CD8-positive, alpha-beta memory T cell (primary cell): ENCODE measurements at places on chromosomes 12 and 14. TPM values are rescaled to one million over a fixed set of nuclear protein-coding genes. Genes with fewer than 3 reads are reported as not detected.
A peak's percentile ranks its signal among the peaks of the same experiment; 100 is the strongest.

GRCh38 chr12:82841487-82841904, 154.8 kb downstream of the TMTC2 start:
- H3K36me3 ChIP-seq: no peaks in the 10 kb centered on the region
- no peaks in the 10 kb centered on the region for H3K27me3 ChIP-seq
- no peak for DNase-seq
- H3K4me3 ChIP-seq: no peak overlapping the region
- H3K4me1 ChIP-seq: no peaks in the 10 kb centered on the region

- no peak overlapping the region for H3K27ac ChIP-seq
- no peaks in the 10 kb centered on the region for H3K36me3 ChIP-seq
- no peak for DNase-seq
- no peaks in the 10 kb centered on the region for H3K27me3 ChIP-seq
- no peaks in the 10 kb centered on the region for H3K4me1 ChIP-seq
Observed at GRCh38 chr12:33265033-33265731, 174.4 kb downstream of the SYT10 start.

DNA sequence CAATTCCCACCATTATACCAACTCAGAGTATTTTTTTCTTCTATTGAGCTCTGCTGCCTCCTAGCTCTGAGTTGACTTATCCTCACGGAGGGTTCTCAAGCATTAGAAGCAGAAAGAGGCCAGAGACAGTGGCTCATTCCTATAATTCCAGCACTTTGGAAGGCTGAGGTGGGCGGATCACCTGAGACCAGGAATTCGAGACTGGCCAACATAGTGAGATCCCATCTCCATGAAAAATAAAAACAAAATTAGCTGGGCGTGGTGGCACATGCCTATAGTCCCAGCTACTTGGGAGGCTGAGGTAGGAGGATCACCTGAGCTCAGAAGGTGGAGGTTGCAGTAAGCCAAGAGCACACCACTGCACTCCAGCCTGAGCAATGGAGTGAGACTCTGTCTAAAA, 21.0 kb downstream of the HPD start:
- DNase-seq: no peak
- no peak overlapping the region for H3K27ac ChIP-seq
- no peaks in the 10 kb centered on the region for H3K27me3 ChIP-seq
- H3K4me1 ChIP-seq: peaks cover 8% of the 10 kb centered on the region
- H3K36me3 ChIP-seq: no peaks in the 10 kb centered on the region

DNA sequence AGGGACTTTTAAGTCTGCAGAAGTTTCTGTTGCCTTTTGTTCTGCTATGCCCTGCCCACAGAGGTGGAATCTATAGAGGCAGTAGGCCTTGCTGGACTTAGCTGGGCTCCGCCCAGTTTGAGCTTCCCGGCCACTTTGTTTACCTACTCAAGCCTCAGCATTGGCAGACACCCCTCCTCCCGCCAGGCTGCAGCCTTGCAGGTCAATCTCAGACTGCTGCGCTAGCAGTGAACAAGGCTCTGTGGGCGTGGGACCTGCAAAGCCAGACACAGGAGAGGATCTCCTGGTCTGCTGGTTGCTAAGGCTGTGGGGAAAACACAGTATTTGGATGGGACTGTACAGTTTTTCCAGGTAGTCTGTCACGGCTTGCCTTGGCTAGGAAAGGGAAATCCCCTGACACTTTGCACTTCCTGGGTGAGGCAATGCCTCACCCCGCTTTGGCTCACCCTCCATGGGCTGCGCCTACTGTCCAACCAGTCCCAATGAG, 43.7 kb downstream of the CCDC59 start:
- H3K36me3 ChIP-seq: no peaks in the 10 kb centered on the region
- no peak overlapping the region for H3K4me3 ChIP-seq
- no peaks in the 10 kb centered on the region for H3K27me3 ChIP-seq
- no peak for DNase-seq

GRCh38 chr14:105665247-105665950, 139.0 kb downstream of the TMEM121 start:
- H3K27ac ChIP-seq: no peak overlapping the region
- DNase-seq: no peak
- no peaks in the 10 kb centered on the region for H3K36me3 ChIP-seq
- no peaks in the 10 kb centered on the region for H3K27me3 ChIP-seq
- H3K4me1 ChIP-seq: no peaks in the 10 kb centered on the region
- no peak overlapping the region for H3K4me3 ChIP-seq

DNA sequence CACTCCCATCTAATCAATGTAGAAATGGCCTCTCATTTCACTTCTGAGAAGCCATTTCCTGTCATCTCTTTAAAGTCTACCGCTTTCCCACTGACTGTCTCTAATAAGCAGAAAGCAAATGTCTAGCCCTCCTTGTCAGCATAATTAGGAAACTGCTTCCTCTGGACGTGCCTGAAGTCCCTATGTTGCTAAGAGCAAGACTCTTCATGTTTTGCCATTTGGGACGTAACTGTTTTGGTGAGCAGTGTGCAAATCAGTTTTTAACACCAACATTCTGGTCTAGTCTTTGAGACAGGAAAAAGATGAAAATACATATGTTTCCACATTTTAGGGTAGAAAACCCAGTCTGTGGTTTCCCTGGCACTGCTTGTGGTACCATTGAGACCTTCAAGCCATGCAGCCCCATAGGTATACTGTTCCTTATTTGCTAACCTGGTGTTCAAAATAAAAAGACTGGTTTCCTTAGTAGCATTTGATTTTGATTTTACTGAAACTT, 22.2 kb downstream of the IFNG start:
- peaks cover 21% of the 10 kb centered on the region for H3K4me1 ChIP-seq
- DNase-seq: no peak
- H3K4me3 ChIP-seq: peak overlapping the region; percentile 6

GRCh38 chr14:60655119-60655897, 6.0 kb upstream of the SIX1 start:
- peaks cover 30% of the 10 kb centered on the region for H3K4me1 ChIP-seq
- DNase-seq: no peak
- no peak overlapping the region for H3K27ac ChIP-seq
- no peaks in the 10 kb centered on the region for H3K36me3 ChIP-seq
- H3K27me3 ChIP-seq: peaks cover 73% of the 10 kb centered on the region

- H3K4me3 ChIP-seq: no peak overlapping the region
- H3K4me1 ChIP-seq: no peaks in the 10 kb centered on the region
- no peaks in the 10 kb centered on the region for H3K36me3 ChIP-seq
- H3K27me3 ChIP-seq: no peaks in the 10 kb centered on the region
- no peak for DNase-seq
Observed at GRCh38 chr12:5864972-5865371, 80.1 kb downstream of the ANO2 start.

- H3K4me3 ChIP-seq: peak within 1 kb of the TSS; percentile 86
- H3K4me1 ChIP-seq: no peaks in the 10 kb centered on the region
- DNase-seq: peak; percentile 11
- no peaks in the 10 kb centered on the region for H3K36me3 ChIP-seq
Observed at GRCh38 chr12:38905480-38906351, at the start of gene CPNE8. Gene CPNE8, minus strand, starts transcription at chr12:38905591. Its CDS starts 57 bp downstream, at chr12:38905534.

- no peak overlapping the region for H3K4me3 ChIP-seq
- no peaks in the 10 kb centered on the region for H3K4me1 ChIP-seq
- H3K36me3 ChIP-seq: no peaks in the 10 kb centered on the region
- no peak overlapping the region for H3K27ac ChIP-seq
- no peaks in the 10 kb centered on the region for H3K27me3 ChIP-seq
Observed at GRCh38 chr14:90814806-90815571, 1.2 kb downstream of the TTC7B start.

- no peaks in the 10 kb centered on the region for H3K36me3 ChIP-seq
- H3K4me3 ChIP-seq: no peak overlapping the region
- no peak for DNase-seq
Observed at GRCh38 chr14:56703947-56704346, 106.3 kb downstream of the OTX2 start.

DNA sequence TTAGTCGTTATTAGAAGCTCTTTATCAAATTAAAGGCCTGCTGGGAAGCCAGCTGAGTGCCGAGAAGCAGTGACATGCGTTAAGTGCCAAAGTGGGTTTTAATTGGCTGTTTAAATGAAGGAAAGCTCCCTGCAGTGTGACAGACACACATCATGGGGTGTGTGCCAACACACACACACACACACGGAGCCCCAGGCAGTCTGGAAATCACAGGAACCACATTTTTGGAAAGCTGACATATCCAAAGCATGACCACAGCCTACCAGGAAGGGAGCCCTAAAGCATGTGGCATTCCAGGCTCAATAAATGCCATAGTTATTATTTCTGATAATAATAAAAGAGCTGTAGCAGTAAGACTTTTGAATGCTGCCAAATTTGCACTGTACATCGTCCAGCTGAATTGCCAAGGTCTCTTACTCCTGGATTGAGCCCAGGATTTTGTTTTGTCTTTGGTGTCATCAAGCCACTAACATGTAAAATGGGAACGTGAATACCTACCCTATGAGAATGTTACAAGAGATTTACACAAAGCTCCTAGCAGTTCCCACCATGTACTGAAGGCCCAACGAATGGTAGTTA, 135.1 kb downstream of the TMEM30B start:
- no peaks in the 10 kb centered on the region for H3K27me3 ChIP-seq
- DNase-seq: no peak
- no peaks in the 10 kb centered on the region for H3K4me1 ChIP-seq
- no peak overlapping the region for H3K4me3 ChIP-seq
- H3K27ac ChIP-seq: no peak overlapping the region

DNA sequence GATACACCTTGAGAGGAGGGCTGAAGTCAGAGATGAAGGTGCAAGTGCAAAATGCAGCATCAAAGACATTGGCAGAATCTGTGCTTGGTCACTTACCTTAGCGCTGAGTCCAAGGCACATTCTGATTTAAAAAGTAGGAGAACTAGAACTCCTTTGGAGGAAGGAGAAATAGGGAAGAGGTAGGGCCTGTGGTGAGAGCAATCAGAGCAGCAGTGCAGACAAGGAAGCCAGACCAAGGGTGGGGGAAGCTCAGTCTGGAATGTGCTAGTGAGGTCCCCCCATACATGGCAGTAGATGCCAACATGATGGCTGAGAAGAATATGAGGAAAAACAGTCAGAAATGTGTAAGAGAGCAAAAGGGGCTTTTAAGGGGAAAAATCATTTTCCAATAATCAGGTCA, 206.5 kb downstream of the SSPN start:
- H3K27ac ChIP-seq: no peak overlapping the region
- H3K4me1 ChIP-seq: no peaks in the 10 kb centered on the region
- peaks cover 18% of the 10 kb centered on the region for H3K36me3 ChIP-seq
- no peak for DNase-seq
- H3K4me3 ChIP-seq: no peak overlapping the region
- no peaks in the 10 kb centered on the region for H3K27me3 ChIP-seq

DNA sequence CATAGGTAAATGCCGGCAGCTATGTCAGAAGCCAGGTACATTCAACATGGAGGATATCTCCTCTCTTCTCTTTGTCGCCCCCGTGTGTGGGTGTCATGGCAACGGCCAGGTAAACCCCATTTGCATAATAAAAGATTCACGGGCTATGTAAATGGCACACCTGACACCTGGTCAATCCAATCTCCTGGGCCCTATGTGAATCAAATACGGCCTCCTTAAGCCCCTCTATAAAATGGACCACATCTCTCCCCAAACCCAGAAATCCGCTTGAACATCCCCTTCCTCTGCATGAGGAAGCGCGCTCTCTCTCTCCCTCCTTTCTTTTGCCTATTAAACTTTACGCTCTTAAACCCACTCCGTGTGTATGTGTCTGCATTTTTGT, 363.7 kb downstream of the SOX5 start:
- H3K36me3 ChIP-seq: no peaks in the 10 kb centered on the region
- no peaks in the 10 kb centered on the region for H3K27me3 ChIP-seq
- no peak for DNase-seq
- H3K27ac ChIP-seq: no peak overlapping the region
- H3K4me1 ChIP-seq: no peaks in the 10 kb centered on the region

- no peaks in the 10 kb centered on the region for H3K36me3 ChIP-seq
- H3K4me3 ChIP-seq: no peak overlapping the region
- H3K27me3 ChIP-seq: no peaks in the 10 kb centered on the region
- no peak overlapping the region for H3K27ac ChIP-seq
Observed at GRCh38 chr14:30450631-30451545, 108.1 kb upstream of the G2E3 start.

GRCh38 chr14:100774164-100774537, 47.5 kb downstream of the DLK1 start:
- no peak for DNase-seq
- H3K4me1 ChIP-seq: no peaks in the 10 kb centered on the region
- no peaks in the 10 kb centered on the region for H3K36me3 ChIP-seq
- H3K27ac ChIP-seq: no peak overlapping the region

- no peak for DNase-seq
- H3K27ac ChIP-seq: no peak overlapping the region
- H3K27me3 ChIP-seq: no peaks in the 10 kb centered on the region
- no peaks in the 10 kb centered on the region for H3K4me1 ChIP-seq
- no peak overlapping the region for H3K4me3 ChIP-seq
- no peaks in the 10 kb centered on the region for H3K36me3 ChIP-seq
Observed at GRCh38 chr14:66824251-66824650, 316.3 kb downstream of the GPHN start.

DNA sequence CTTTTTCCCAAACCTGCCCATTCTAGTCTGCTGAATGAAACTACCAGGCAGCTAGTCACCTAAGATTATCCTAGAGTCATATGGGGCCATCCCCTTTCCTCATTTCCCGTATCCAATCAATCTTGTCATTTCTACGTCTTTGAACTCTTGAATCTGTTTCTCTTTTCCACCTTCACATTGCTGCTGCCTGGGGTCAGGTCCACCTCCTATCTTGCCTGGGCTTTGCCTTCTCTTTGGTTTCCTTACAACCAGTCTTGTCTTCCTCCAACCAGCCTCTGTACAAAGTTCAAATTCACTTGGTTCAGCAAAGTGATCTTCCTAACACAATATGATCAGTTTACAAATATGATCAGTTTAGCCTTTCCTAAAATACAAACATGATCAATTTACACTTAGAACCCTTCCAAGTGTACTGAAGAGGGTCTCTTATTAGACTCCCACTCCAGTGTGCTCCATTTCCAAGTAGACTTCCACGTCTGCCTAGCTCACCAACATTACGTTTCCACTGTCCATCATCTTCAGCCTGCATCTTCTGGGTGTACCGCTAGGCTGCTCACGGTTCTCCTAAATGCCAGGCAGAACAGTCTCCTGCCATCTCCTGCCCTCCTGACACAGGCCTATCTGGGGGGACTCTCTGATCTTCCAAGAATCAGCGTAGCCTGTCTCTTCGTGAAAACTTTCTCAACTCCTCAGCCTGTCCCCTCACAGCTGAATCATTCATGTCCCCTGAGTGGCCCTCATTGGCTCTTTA, 4.1 kb upstream of the ACVR1B start:
- H3K4me1 ChIP-seq: peaks cover 9% of the 10 kb centered on the region
- no peaks in the 10 kb centered on the region for H3K36me3 ChIP-seq
- no peak overlapping the region for H3K27ac ChIP-seq
- H3K4me3 ChIP-seq: no peak overlapping the region

The AQP2 gene
- not detected for total RNA-seq

The CLECL1 gene
- 3.6 TPM for total RNA-seq

The FBXO34 gene
- 17.9 TPM for total RNA-seq

The BDKRB2 gene
- total RNA-seq: not detected

The RERG gene
- not detected for total RNA-seq

The LMNTD1 gene
- not detected for total RNA-seq

The SYCP3 gene
- total RNA-seq: 0.27 TPM

The EID3 gene
- total RNA-seq: 8.3 TPM

The NXPH4 gene
- total RNA-seq: 0.47 TPM

The ANKRD33 gene
- total RNA-seq: not detected

The MYG1 gene
- 81.1 TPM for total RNA-seq

The INHBC gene
- total RNA-seq: 0.11 TPM

The HOXC9 gene
- total RNA-seq: not detected
